ENCODE measurements at places on chromosomes 11 and 22.

- no peak for DNase-seq
These were observed 53.7 kb downstream of the IGF2 start for GRCh38 chr11:2085251-2086066.

DNA sequence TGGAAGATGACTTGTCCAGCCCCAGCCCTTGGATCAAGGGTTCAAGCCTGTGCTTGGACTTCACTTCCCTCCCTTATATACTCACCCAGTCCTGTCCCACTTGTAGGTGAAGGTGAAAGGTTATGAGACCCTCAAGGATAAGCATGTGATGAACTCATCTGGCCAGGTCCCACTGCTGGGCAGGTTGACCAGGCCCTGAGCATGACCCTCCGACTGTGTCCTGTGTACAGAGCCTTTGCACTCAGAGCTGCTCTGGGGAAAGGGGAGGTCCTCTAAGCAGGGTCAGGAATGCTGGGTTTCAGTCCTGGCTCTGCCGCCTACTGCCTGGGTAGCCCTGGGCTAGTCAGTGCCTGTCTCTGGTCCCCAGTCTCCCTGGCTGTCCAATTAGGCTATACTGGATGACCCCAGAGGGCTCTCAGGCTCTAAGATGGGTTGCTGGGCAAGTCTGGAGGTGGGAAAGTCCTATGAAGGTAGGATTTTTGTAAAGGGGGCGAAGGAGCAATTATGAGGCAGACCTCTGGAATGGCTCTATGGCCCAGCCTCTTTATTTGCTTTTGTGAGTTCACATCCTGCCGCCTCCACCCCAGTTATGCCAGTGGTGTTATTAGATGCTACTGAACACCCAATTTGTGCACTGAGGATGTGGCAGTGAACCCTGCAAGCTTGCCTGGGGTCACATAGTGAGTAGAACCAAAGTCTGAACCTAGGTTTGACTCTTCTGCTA is 14.1 kb downstream of the DGAT2 start:
- DNase-seq: no peak

GRCh38 chr11:79314906-79315689 is 125.7 kb downstream of the TENM4 start:
- DNase-seq: no peak

GRCh38 chr11:123405123-123405592 is 24.9 kb upstream of the GRAMD1B start:
- DNase-seq: no peak

GRCh38 chr11:1389103-1389931 is 417 bp upstream of the BRSK2 start:
- DNase-seq: peak; percentile 99

- DNase-seq: no peak
These were observed 60.0 kb downstream of the ENTHD1 start for GRCh38 chr22:39833610-39834009.

GRCh38 chr11:100932474-100933100 is 197.0 kb downstream of the PGR start:
- DNase-seq: no peak

- DNase-seq: no peak
These were observed 5.4 kb upstream of the MCAM start for GRCh38 chr11:119322360-119322739.

- DNase-seq: no peak
These were observed 13.2 kb downstream of the GGT5 start for GRCh38 chr22:24231706-24232105.

DNA sequence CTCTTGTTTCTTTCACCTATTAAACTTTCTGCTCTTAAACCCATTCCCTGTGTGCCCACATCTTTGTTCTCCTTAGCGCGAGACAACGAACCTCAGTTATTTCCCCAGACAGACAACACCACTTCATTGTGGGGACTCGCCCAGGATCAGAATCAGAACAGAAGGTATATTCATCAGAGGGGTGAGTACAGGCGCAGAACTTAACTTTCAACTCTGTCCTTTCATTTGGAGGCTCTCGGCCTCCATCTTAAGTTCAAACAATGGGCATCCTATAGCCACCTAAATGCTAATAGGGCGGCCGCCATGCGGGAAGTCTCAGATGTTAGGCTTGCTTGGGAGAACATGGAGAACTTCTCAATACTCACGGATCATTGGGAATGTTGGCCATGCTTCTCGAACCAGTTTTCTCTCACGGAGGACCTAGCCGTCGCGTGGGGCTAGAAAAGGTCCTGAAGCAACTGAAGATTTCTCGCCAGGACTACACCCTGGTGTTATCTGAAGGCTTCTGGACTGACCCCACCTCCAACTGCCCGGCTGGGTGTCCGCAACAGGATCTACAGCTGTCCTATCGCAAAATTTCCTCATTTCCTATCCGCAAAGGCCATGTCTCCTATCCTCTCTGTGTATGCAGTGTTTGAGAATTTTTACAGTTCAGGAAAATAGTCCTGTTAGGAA is 13.4 kb upstream of the HYLS1 start:
- no peak for DNase-seq

DNA sequence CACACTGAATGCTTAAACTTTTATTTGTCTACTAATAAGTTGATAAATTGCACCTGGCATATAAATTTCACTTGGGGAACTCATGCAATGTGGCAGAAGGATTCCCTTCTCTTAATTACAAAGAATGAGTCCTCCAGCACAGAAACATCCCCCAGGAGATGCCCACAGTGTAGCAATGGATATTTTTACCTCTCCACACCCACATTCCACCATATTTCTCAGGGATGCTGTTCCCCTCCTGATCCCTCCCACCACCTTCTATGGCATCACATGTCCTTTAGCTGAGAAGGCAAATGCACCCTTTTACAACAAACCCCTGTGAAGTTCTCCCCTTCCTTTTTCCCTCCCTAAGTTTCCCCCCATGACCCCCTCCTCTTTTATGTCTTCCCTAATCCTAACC is 56.1 kb upstream of the UBASH3B start:
- no peak for DNase-seq

GRCh38 chr11:31114442-31114841 is 255.1 kb downstream of the DCDC1 start:
- DNase-seq: no peak

- no peak for DNase-seq
These were observed 986.5 kb downstream of the TBC1D22A start for GRCh38 chr22:47748957-47749356.

GRCh38 chr22:38966380-38966702 is 8.9 kb downstream of the APOBEC3A start:
- no peak for DNase-seq

DNA sequence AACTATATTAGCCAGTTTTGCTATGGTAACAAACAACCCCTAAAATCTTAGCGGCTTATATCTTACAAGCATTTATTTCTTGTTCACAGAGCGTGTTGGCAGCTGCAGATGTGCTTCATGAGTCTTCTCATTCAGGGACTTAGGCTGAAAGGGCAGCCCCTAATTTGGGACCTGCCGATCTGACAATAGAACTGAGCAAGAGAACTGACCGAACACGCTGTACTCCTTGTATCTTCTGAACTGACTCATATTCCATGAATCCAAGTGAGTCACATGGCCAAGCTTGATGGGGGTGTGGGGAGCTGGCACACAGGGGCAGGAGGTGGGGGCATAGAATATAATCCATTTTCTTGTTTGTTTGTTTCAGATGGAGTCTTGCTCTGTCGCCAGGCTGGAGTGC is 481.7 kb upstream of the CADM1 start:
- DNase-seq: no peak

DNA sequence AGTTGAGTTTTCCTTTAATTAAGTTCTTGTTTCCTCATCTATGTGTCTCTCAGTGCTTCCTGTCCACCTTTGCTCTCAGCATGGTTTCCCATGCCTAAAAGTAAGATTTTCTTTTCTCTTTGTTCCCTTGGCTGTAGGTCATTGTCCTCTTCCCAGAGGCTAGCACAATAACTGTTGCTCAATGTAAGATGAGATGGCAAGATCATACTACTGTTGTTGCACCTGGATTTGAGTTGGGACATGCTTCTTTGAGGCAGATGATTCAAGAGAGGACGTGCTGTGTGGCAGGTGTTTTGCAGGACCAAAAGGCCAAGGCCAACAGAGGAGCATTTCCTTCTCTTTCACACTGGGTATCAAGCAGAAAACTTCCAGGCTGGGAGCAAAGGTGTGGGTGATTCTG is 11.3 kb upstream of the NELL1 start:
- no peak for DNase-seq

DNA sequence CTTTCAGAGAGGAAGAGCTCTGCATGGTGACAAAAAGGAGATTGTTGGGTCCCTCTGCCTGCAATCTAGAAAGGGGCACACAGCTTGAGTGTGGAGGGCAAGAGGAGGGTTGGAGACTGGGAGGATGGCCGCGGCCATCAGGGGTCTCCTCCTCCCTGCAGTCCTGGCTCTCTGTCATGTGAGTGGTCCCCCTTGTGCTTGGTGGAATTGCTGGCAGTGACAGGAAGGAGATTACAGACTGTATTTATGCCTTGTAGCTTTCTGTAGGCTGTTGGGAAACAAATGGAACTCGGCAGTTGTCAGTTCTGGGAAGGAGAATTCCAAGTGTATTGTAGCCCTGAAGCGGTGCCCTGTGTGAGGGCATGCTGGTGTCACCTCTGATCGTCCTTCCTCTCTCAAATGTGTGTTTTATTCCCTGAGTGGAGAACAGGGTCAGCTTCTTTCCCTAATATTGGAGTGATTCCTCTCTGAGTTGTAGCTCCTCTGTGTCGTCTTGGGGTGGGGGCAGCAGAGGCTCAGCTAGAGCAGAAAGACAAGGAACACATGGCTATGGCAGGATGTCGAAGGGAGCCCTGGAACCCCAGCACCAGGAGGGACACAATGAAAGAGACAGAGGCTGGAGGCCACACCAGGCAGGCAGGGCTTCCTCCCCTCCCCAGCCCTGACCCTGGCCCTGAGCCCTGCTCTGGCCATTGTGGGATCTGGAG is 163.1 kb downstream of the PKNOX2 start:
- DNase-seq: no peak

GRCh38 chr11:3610846-3611245 is 30.9 kb downstream of the ART5 start:
- DNase-seq: no peak

DNA sequence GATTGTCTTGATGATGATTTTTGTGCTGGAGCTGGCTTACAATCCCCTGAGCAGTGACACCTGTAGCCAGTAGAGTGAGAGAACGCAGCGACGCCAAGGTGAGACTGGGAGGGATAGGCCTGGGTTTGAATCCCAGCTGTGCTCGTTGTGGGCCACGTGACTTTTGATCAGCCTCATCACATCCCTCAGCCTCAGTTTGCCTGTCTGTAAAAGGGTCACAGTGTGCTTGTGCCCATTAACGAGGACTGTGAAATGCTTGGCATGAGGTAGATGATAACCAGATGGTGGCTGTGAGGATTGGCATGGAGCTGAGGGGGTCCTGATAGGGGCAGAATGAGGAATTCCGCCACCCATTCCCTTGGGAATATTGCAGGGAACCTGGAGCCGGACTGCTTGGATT is 9.6 kb downstream of the KIAA1671 start:
- DNase-seq: no peak

- no peak for DNase-seq
These were observed 193.8 kb downstream of the DDX10 start for GRCh38 chr11:108858622-108859021.

DNA sequence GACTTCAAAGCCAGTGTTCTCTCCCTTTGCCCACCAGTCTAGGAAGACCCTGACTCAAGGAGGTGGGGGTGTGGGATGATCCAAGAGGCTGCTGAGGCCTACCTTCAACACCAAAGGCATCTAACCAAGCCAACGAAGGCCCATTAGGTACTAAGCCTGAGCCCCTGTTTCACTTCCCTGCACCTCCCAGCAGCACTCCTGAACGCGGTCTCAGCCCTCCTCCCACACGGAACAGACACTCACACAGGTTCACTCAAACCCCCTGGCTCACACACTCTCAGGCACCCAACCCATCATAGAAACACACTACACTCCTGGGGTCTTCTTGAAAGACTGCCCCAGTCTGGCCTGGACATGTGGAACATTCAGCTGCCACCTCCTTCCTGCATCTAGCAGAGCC is 40.7 kb downstream of the SLC22A12 start:
- no peak for DNase-seq

DNA sequence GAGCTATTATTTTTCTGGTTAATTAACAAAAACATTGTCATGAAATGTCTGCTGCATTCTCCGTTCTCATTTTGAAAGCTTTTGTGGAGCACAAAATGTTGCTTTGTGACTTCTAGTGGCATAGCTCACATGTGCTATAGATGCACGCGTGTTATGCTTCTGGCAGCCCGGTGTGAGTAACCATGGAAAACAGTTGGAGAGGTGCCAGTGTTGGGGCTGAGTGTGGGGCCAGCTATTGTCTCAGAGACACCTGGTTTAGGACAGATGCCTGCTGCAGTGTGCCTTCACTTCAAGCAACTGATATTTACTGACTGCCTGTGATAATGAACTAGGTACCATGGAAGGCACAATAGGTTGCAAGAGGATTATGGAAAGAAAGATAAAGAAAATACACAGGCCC is 760.6 kb downstream of the NTM start:
- no peak for DNase-seq

DNA sequence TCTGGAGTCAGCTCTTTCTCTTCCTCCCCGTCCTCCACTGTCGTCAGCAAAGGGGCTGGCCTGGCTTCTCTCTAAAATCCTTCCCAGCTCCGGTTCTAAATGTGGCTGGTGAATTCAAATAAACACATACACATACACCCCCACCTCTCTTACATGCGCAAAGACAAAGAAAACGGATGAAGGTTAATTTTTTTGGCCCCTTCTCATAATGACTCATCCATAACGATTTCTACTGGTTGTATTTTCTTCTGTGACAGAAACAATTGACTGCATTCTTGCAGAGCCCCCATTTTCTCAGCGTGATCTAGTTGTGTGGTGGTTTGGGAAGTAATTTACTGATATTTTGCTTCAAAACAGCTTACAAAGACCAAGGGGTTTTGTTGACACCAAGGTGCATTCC is 130.0 kb upstream of the NTM start:
- no peak for DNase-seq

DNA sequence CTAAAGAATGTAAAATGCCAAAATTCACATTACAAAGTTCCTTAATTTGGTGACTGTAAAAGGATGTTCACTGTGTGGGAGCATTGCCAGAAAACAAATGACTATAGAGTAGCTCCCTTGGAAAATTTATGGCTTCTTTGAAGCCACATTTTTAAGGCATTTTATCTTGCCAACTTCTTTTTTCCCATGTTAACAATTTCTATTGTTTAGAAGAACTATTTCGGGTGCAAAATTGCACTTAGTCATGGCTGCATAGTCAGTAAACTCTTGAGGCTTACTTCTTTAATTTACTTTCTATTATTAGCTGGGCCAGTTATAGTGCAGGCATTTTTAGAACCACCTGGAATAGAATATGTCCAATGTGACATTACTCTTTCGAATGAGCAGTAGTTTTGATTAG is 515.3 kb downstream of the JRKL start:
- no peak for DNase-seq

GRCh38 chr11:84990141-84990540 is 637.0 kb downstream of the DLG2 start:
- no peak for DNase-seq
